CD8-positive, alpha-beta memory T cell (primary cell): ENCODE measurements at places on chromosomes 11 and 22. TPM values are rescaled to one million over a fixed set of nuclear protein-coding genes. Genes with fewer than 3 reads are reported as not detected.

GTPBP1 gene
- total RNA-seq = 63.7 TPM

OR5A1 gene
- total RNA-seq = not detected

ZW10 gene
- total RNA-seq = 24.7 TPM

OR5L1 gene
- not detected for total RNA-seq

OR52R1 gene
- total RNA-seq = not detected

KDM4D gene
- 1.6 TPM for total RNA-seq

BLID gene
- not detected for total RNA-seq

MUC6 gene
- not detected for total RNA-seq

LGR4 gene
- 0.04 TPM for total RNA-seq

TRAF6 gene
- 16.6 TPM for total RNA-seq

MAP6 gene
- 0.16 TPM for total RNA-seq

DNA sequence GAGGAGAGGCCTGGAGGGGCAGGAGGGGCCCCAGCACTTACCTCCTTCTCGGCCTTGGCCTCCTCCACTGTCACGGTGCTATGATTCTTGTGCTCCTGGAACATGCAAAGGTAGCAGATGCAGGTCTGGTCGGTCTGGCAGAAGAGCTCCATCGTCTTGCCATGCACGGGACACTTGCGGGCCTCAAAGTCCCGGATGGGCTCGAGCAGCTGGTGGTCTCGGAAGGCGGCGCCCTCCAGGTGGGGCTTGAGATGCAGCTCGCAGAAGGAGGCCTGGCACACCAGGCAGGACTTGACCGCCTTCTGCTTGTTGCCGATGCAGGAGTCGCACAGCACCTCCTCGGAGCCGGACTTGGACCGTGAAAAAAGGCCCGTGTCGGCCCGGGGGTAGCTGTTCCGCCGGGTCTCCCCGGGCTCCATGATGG, 714 bp downstream of the TRIM29 start:
- no peaks in the 10 kb centered on the region for H3K4me1 ChIP-seq
- H3K27me3 ChIP-seq = no peaks in the 10 kb centered on the region
- no peak for DNase-seq
- no peak overlapping the region for H3K27ac ChIP-seq
- H3K4me3 ChIP-seq = no peak overlapping the region

DNA sequence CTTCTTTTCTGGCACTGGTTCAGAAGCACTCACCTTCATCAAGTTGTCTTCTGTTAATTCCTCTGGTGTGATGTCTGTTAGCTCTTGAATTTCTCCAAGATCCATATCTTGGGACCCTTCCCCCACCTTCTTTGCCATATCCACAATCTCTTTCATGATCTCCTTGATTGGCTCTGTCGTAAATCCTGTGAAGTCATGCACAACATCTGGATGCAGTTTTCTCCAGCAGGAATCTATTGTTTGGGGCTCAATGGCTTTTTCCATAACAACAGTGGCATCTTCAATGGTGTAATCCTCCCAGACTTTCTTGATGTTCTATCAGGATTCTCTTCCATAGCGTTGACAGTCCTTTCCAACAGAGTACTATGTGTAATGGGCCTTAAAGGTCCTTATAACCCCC, 96.9 kb downstream of the CSTPP1 start:
- H3K4me1 ChIP-seq = no peaks in the 10 kb centered on the region
- H3K36me3 ChIP-seq = no peaks in the 10 kb centered on the region
- no peaks in the 10 kb centered on the region for H3K27me3 ChIP-seq
- no peak for DNase-seq
- H3K4me3 ChIP-seq = no peak overlapping the region

DNA sequence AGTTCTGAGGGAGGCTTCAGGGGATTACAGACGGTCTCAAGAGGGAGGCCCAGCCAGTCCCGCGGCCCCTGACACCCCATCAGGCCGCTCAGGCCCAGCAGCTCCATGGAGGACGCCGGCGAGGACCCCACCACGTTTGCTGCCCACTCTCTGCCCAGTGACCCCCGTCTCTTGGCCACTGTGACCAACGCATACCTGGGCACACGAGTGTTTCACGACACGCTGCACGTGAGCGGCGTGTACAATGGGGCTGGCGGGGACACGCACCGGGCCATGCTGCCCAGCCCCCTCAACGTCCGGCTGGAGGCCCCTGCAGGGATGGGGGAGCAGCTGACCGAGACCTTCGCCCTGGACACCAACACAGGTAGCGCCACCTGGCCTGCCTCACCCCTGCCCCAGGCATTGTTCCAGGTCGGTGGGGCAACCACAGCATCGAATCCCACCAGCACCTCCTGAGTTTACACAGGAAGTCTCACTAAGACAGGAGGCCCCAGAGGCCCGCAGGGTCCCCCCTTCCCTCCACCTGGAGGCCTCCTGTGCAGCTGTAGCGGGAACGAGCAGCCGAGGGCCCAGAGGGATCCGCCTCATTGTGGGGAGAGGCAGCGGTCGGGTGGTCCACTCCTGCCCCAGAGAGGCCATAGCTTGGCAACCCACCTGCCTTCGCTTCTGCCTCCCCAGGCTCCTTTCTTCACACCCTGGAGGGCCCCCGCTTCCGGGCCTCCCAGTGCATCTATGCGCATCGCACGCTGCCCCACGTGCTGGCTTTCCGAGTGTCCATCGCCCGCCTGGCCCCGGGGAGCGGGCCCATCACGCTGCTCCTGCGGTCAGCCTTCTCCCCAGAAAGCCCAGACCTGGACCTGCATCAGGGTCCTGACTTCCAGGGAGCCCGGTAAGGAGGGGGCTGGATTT, 1.0 kb downstream of the PGGHG start:
- peak overlapping the region; percentile 61 for H3K27ac ChIP-seq
- no peaks in the 10 kb centered on the region for H3K27me3 ChIP-seq
- peak; percentile 70 for DNase-seq

DNA sequence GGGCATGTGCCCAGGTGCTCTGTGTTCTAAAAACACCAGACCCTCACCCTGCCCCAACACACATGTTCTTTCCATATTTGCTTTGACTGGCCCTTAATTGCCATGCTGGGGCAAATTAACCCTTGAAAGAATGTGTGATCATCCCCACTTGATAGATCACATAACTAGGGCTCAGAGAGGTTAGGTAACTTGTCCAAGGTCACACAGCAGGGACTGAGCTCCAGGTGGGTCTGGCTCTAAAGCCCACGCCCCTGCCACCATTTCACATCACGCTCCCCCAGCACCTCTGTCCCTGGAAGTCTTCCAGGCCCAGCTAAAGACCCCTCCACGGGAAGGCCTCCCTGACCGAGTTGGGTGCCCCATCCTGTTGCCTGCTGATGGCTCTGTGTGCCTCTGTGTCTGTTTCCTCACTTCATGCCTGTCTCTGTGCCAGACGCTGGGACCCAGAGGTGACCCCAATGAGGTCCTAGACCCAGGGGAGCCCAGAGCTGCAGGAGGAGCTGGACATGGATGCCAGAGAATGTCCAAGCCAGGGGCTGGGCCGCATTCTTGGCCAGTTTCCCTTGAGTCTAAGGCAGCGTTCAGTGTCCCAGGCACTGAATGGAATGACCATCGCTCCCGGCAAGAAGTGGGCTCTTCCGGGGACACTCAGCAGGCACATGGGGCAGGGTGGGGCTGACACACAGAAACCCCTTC, 79.7 kb downstream of the MYO7A start:
- H3K4me1 ChIP-seq = no peaks in the 10 kb centered on the region
- no peak overlapping the region for H3K27ac ChIP-seq
- DNase-seq = no peak
- no peaks in the 10 kb centered on the region for H3K27me3 ChIP-seq
- no peaks in the 10 kb centered on the region for H3K36me3 ChIP-seq
- no peak overlapping the region for H3K4me3 ChIP-seq

GRCh38 chr22:27986459-27986858, 67.4 kb upstream of the PITPNB start:
- DNase-seq = no peak
- H3K4me3 ChIP-seq = no peak overlapping the region
- H3K27me3 ChIP-seq = no peaks in the 10 kb centered on the region
- H3K4me1 ChIP-seq = no peaks in the 10 kb centered on the region

GRCh38 chr11:40716344-40717130, 742.9 kb downstream of the LRRC4C start:
- no peaks in the 10 kb centered on the region for H3K36me3 ChIP-seq
- DNase-seq = no peak
- no peak overlapping the region for H3K27ac ChIP-seq
- H3K4me3 ChIP-seq = no peak overlapping the region
- H3K27me3 ChIP-seq = no peaks in the 10 kb centered on the region
- H3K4me1 ChIP-seq = no peaks in the 10 kb centered on the region

- DNase-seq = peak; percentile 57
- no peaks in the 10 kb centered on the region for H3K27me3 ChIP-seq
- peak within 1 kb of the TSS; percentile 25 for H3K4me3 ChIP-seq
- no peaks in the 10 kb centered on the region for H3K36me3 ChIP-seq
Observed at GRCh38 chr11:2444821-2445745, at the start of gene KCNQ1. Gene KCNQ1 (plus strand): TSS chr11:2445008. CDS start chr11:2445099, 91 bp downstream.

GRCh38 chr11:959608-960007, 33.9 kb downstream of the AP2A2 start:
- no peaks in the 10 kb centered on the region for H3K4me1 ChIP-seq
- no peak for DNase-seq
- no peaks in the 10 kb centered on the region for H3K27me3 ChIP-seq
- no peak overlapping the region for H3K27ac ChIP-seq

GRCh38 chr22:20576445-20576816, 69.0 kb downstream of the MED15 start:
- no peak for DNase-seq
- H3K4me3 ChIP-seq = no peak overlapping the region
- H3K4me1 ChIP-seq = peaks cover 28% of the 10 kb centered on the region
- H3K36me3 ChIP-seq = peaks cover 82% of the 10 kb centered on the region

- no peak within 1 kb of the TSS for H3K27ac ChIP-seq
- peaks cover 34% of the 10 kb centered on the region for H3K27me3 ChIP-seq
Observed at GRCh38 chr22:36816636-36817524, at the start of gene PVALB. Gene PVALB (minus strand): TSS chr22:36817035. CDS start chr22:36817005, 30 bp downstream.

- peaks cover 48% of the 10 kb centered on the region for H3K27me3 ChIP-seq
- H3K27ac ChIP-seq = no peak overlapping the region
- peaks cover 8% of the 10 kb centered on the region for H3K4me1 ChIP-seq
- DNase-seq = no peak
- no peak overlapping the region for H3K4me3 ChIP-seq
Observed at GRCh38 chr11:64715756-64716472, 7.1 kb downstream of the NRXN2 start.

DNA sequence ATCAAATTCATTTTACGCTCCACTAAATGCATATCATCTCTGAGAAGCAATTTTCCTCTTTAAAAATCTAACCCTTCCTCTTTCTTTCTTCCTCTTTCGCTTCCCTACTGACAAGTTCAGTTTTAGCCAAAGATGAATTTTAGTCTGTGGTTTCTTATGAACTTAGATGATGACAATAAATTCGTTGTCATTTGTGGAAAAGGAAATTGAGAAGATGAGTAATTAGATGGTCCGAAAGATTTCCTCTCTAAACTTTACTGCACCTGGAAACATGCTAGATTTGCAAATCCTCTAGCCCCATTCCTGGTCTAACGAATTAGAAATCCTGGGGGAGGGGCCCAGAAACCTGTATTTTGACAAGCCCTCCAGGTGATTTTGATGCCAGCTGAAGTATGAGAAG, 855.4 kb upstream of the CHORDC1 start:
- H3K27ac ChIP-seq = no peak overlapping the region
- no peak overlapping the region for H3K4me3 ChIP-seq
- no peaks in the 10 kb centered on the region for H3K36me3 ChIP-seq
- H3K4me1 ChIP-seq = no peaks in the 10 kb centered on the region
- H3K27me3 ChIP-seq = no peaks in the 10 kb centered on the region

GRCh38 chr11:27116684-27117083, 76.1 kb downstream of the BBOX1 start:
- no peaks in the 10 kb centered on the region for H3K36me3 ChIP-seq
- no peaks in the 10 kb centered on the region for H3K27me3 ChIP-seq
- H3K27ac ChIP-seq = no peak overlapping the region
- DNase-seq = no peak
- H3K4me3 ChIP-seq = no peak overlapping the region
- H3K4me1 ChIP-seq = no peaks in the 10 kb centered on the region

DNA sequence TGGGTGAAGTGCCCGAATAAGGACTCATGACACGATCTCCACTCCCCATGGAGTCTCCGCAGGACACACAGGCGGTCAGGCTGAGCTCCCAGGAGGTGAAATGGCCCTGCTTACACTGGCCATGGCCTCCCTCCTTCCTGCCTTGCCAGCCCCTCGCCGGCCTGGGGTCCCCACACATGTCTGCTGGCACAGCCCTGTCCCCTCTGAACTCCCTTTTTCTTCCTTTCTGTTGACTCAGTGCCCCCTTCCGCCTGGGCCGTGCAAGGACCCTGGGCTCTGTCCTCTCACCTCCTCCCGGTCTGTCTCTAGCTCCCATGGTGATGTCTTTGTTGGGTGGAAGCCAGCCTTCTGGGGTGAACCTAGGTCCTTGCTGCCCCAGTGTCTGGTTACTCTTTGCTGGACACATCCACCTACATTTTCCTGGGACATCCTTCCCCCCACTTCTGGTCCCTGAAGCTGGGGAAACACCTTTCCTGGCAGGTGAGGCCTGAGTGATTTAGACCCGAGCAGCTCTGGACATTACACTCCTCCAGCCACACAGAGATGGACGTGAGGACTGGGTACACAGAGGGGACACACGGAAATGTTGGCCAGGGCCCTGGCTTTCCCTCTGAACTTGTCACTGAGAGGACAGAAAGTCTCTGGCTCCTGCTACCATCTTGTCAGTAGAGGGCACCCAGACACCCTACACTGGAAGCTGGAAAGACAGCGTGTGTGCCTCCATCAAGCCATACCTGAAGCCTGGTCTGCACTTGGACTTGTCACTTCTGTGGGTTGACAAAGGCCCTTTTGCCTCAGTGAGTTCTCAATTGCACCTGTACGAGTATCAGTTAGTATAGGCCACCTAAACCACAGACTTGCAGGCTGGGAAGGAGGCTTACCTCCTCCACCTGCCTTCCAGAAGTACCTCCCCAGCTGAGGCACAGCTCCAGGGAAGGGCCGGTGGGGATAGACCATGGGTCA, 864.3 kb downstream of the TBC1D22A start:
- H3K27me3 ChIP-seq = no peaks in the 10 kb centered on the region
- H3K36me3 ChIP-seq = no peaks in the 10 kb centered on the region
- H3K27ac ChIP-seq = no peak overlapping the region
- no peaks in the 10 kb centered on the region for H3K4me1 ChIP-seq

DNA sequence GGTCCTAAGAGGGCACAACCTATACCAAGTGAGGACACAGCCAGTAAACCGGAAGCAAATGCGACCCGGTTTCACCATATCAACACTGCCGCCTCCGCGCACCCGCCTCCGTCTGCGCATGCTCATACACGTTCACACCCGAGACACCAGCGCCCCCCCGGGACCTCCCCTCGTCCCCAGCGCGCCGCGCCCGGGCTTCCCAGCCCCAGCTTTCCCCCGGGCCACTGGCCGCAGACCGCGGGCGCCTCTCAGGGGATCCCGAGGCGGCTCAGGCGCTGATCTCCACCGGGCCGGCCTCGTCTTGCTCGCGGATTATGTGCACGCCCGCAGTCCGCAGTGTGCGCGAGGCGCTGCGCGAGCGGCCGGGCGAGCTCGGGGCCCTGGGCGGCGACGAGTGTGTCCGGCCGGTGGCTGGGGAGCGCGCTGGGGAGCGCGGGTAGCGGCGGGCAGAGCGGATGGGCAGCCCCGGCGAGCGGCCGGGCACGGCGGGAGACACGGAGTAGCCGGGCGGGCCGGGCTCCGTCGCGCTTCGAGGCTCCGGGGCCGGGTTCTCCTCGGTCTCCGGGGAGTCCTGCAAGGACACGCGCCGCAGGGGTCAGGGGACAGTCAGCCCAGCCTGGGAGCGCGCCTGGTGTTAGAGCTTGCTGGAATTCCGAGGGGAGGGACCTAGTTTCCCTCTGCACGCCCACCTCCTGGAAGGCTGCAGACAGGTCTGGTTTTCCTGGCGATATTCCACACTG, 2.0 kb downstream of the HEPN1 start:
- H3K4me3 ChIP-seq = peak overlapping the region; percentile 33
- H3K4me1 ChIP-seq = peaks cover 29% of the 10 kb centered on the region

GRCh38 chr11:132777067-132777975, 755.0 kb downstream of the OPCML start:
- DNase-seq = no peak
- no peaks in the 10 kb centered on the region for H3K4me1 ChIP-seq
- H3K36me3 ChIP-seq = no peaks in the 10 kb centered on the region
